Tibial nerve (tissue), 4 donors: ENCODE measurements at places on chromosomes 6 and 20. TPM values are rescaled to one million over a fixed set of nuclear protein-coding genes. Genes with fewer than 3 reads are reported as not detected.

DNA sequence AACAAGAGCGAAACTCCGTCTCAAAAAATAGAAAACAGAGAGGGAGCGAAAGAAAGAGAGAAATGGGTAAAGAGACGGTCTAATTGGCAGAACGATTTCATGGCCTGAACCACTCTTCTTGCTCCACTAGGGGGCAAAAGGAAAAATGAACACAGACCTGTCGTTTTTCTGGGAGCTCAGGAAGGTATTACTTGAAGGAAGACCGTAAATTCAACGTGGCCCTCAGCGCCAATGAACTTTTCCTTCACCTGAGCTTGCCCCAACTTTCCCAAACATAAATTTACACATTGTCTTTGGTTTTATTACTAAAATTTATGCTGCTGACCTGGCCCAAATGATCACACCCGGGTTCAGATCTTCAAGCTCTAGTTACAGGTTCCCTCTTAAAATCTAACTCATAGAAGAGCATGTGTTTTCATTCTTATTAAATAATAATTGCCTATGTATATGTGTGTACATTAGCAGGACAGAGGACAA, 67.3 kb downstream of the ATP9A start:
- H3K27me3 ChIP-seq = no peaks in the 10 kb centered on the region
- no peak overlapping the region for H3K4me3 ChIP-seq
- H3K36me3 ChIP-seq = no peaks in the 10 kb centered on the region
- no peak overlapping the region for H3K27ac ChIP-seq
- DNase-seq = peak; percentile 38

The DEFB119 gene
- total RNA-seq = not detected

The SOBP gene
- 6.0 TPM for total RNA-seq

DNA sequence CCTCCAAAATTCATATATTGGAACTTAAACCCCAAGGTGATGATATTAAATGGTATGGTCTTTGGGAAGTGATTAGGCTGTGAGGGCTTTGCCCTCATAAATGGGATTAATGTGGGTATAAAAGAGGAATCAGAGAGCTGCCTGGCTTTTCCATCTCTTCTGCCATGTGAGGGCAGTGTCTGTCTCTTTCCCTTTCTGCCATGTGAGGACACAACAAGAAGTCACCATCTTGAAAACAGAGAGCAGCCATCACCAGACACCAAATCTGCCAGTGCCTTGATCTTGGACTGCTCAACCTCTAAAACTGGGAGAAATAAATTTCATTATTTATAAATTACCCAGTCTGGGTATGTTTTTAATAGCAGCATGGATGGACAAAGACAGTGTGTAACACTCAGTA, 263.0 kb downstream of the PAX1 start:
- H3K27me3 ChIP-seq = no peaks in the 10 kb centered on the region
- no peak for DNase-seq
- H3K27ac ChIP-seq = no peak overlapping the region
- no peak overlapping the region for H3K4me3 ChIP-seq

DNA sequence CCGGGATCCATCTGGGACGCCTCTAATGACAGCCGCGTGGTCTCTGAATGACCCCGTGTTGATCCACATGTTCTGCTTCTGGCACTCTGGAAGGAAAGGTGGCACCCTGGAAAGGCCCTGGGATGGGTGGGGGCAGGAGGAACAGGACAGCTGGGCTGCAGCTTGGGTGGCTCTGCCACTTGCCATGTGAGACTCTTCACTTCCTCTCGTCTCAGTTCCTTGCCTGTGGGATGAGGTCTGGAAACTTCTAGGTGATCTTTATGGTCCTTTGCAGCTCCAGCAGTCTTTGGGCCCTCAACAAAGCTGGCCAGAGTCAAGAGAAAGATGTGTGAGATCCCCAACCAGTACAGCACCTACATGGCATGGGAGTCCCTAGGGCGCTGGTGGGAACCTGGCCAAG, 26.5 kb downstream of the PPP1R3G start:
- H3K27ac ChIP-seq = no peak overlapping the region
- no peaks in the 10 kb centered on the region for H3K27me3 ChIP-seq
- DNase-seq = no peak
- no peaks in the 10 kb centered on the region for H3K36me3 ChIP-seq
- no peaks in the 10 kb centered on the region for H3K4me1 ChIP-seq

- DNase-seq = no peak
- no peak overlapping the region for H3K27ac ChIP-seq
- no peaks in the 10 kb centered on the region for H3K27me3 ChIP-seq
- no peaks in the 10 kb centered on the region for H3K4me1 ChIP-seq
Measured at GRCh38 chr6:88441346-88441745, 275.2 kb upstream of the CNR1 start.

DNA sequence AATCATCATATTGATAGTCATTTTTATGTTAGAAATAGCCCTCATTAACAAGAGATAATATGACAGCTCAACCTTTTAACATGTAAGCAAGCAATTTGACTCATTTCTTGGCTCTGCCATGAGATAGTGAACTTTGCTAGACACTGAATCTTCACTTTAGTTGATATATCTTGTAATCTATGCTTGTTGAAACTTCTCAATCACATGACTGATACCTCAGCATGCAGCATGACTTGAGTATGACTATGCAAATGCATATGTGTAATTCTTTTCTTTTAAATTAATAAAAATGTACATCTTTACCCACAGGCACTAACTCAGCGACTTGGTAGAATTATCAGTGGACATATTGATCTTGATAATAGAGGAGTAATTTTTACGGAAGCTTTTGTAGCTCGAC, 6.6 kb downstream of the UFL1 start:
- H3K27me3 ChIP-seq = no peaks in the 10 kb centered on the region

DNA sequence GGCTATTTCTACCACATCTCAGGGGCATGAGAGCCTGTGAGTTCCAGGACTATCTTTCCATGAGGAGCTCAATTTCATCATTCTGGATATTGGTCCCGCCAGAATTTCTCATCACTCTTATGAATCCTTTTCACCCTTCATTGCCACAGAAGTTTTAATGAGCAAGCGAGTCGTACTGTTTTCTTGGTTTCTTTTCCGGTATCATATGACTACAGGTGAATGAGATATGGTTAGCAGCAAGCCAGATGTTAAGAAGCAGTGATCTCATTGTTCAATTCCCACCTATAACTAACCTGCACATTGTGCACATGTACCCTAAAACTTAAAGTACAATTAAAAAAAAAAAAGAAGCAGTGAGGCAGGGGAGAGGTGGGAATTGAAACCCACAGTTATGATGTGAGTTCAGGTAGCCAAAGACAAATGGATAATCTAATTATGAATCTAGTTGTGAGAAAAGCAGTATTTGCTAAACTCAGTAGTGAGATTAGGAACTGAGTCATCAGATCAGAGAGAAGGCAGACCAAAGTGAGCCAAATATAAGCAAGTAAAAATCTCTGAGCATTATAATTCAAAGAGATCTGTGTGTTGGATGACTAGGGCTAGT, 78.0 kb upstream of the ELOVL5 start:
- no peak for DNase-seq
- H3K4me1 ChIP-seq = no peaks in the 10 kb centered on the region
- no peaks in the 10 kb centered on the region for H3K36me3 ChIP-seq
- H3K27me3 ChIP-seq = no peaks in the 10 kb centered on the region
- H3K4me3 ChIP-seq = no peak overlapping the region

- no peaks in the 10 kb centered on the region for H3K4me1 ChIP-seq
- H3K27me3 ChIP-seq = no peaks in the 10 kb centered on the region
- H3K27ac ChIP-seq = no peak overlapping the region
- H3K36me3 ChIP-seq = no peaks in the 10 kb centered on the region
- no peak overlapping the region for H3K4me3 ChIP-seq
- DNase-seq = no peak
Measured at GRCh38 chr6:72689107-72689954, 67.5 kb downstream of the KCNQ5 start.

GRCh38 chr20:37439223-37439933, 81.7 kb upstream of the NNAT start:
- peaks cover 21% of the 10 kb centered on the region for H3K27me3 ChIP-seq
- no peak for DNase-seq
- H3K36me3 ChIP-seq = no peaks in the 10 kb centered on the region
- no peak overlapping the region for H3K27ac ChIP-seq
- H3K4me3 ChIP-seq = no peak overlapping the region
- H3K4me1 ChIP-seq = no peaks in the 10 kb centered on the region

DNA sequence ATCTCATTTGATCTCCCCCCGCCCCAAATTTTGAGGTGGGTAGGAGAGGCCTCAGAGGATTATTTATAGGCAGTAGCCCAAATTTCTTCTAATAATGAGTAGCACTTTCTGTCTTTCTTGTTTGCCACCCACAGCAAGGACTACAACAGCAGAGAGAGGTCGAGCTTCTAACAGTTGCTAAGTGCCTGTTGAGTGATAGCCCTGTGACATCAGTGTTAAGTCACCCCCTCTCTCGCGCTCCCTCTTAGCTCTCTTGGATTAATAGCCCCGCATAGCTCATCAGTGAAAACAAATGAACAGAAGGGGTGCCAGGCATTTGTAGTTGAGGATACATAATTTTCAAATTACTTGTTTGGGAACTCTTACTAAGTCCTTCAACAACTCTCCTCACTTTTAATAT, 3.5 kb downstream of the ANKRD60 start:
- H3K4me1 ChIP-seq = no peaks in the 10 kb centered on the region
- H3K27me3 ChIP-seq = peaks cover 3% of the 10 kb centered on the region
- H3K4me3 ChIP-seq = no peak overlapping the region
- H3K27ac ChIP-seq = no peak overlapping the region

- no peak overlapping the region for H3K27ac ChIP-seq
- no peaks in the 10 kb centered on the region for H3K27me3 ChIP-seq
- H3K36me3 ChIP-seq = no peaks in the 10 kb centered on the region
- no peaks in the 10 kb centered on the region for H3K4me1 ChIP-seq
Measured at GRCh38 chr6:163444077-163444476, 29.6 kb downstream of the QKI start.

The ACTL10 gene
- 3.8 TPM for total RNA-seq

- H3K27ac ChIP-seq = no peak overlapping the region
- H3K27me3 ChIP-seq = no peaks in the 10 kb centered on the region
- DNase-seq = no peak
- H3K36me3 ChIP-seq = no peaks in the 10 kb centered on the region
- no peak overlapping the region for H3K4me3 ChIP-seq
Measured at GRCh38 chr6:169177516-169178166, 76.0 kb downstream of the THBS2 start.

GRCh38 chr6:39518221-39518620, 195.7 kb upstream of the KCNK16 start:
- DNase-seq = no peak
- H3K4me1 ChIP-seq = no peaks in the 10 kb centered on the region
- H3K27ac ChIP-seq = no peak overlapping the region
- H3K36me3 ChIP-seq = no peaks in the 10 kb centered on the region

The MOCS1 gene
- total RNA-seq = 75.0 TPM

GRCh38 chr20:35049776-35050352, 42.7 kb downstream of the TRPC4AP start:
- no peak overlapping the region for H3K4me3 ChIP-seq
- H3K27me3 ChIP-seq = no peaks in the 10 kb centered on the region
- DNase-seq = no peak

DNA sequence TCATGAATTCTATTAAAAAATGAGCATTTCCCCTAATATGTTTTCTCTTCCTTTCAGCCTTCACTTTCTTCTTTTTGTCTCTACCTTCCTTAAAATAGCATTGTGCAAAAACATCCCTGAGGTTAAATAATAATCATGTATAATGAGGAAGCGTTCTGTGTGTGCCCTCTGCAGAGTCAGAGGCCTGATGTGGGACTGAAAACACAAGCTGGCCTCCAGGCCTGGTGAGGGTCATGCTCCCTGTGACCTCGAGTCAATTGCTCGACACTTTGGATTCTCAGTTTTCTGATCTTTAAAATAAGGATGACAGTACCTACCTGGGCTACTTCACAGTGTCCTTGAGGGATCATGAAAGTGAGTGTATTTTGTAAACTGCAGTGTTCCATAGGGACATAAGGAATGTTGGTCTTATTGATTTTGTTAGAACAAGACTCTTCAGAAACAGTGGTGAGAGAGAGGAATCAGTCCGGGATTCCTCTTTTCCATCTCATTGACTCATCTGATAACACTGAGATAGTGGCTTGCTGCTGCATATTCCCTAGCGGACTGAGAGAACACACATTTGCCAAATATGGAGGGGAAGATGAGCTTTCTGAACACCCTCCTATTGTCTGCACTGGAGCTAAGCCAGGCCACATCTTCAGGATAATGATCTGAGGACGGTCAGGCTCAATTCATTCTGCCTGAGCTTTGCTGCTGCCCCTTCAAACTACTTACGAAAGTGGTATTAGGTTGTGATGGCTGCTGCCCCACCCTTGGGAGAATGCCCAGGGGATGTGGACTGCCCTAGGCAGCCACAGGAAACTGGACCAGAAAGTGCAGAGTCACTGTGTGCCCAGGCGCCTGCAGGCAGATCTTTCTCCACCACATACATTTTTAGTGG, 39.6 kb upstream of the PDE7B start:
- DNase-seq = no peak
- no peak overlapping the region for H3K4me3 ChIP-seq
- H3K4me1 ChIP-seq = no peaks in the 10 kb centered on the region

DNA sequence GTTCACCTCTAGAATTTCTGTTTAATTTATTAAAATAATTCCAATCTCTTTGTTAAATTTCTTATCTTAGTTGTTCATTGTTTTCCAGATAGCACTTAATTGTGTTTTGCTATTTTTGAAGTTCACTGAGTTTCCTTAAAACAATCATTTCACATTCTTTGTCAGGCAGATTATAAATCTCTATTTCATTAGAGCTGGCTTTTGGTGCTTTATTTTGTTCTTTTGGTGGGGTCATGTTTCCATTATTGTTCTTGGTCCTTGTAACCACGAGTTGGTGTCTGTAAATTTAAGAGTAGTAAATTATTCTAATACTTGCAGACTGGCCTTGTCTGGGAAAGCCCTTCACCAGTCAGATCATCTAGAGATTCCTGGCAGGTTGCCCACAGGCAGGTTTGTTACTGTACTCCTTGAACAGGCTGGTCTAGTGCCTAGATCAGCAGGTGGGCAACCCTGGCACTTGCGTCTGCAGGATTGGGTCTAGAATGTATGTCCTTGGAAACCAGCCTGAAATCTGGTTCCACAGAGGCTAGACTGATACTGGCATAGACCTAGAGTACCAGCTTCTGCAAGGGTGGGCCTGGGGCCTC, 110.4 kb downstream of the ADGB start:
- H3K27ac ChIP-seq = no peak overlapping the region
- H3K4me1 ChIP-seq = no peaks in the 10 kb centered on the region
- H3K36me3 ChIP-seq = no peaks in the 10 kb centered on the region
- no peak overlapping the region for H3K4me3 ChIP-seq
- H3K27me3 ChIP-seq = no peaks in the 10 kb centered on the region
- DNase-seq = no peak

DNA sequence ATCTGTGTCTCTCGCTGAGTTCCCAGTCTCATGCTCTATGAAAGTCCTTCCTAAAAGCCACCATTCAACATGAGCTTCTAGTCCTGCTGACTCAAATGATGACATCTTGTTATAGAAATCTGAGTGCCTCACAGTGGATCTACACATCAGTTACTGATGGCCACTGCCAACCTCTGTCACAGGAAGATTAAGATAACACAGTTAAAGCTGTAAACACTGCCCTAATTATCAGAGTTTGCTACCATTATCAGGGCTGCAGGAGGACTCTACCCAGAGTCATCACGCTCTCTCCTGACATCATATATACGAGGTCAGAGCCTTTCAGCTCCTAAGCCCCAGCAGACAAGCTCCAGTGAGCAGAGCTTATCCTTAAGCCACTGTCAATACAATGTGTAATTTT, 63.2 kb downstream of the HIVEP2 start:
- no peak overlapping the region for H3K4me3 ChIP-seq
- no peaks in the 10 kb centered on the region for H3K36me3 ChIP-seq
- no peak for DNase-seq
- no peaks in the 10 kb centered on the region for H3K4me1 ChIP-seq
- H3K27ac ChIP-seq = no peak overlapping the region
- no peaks in the 10 kb centered on the region for H3K27me3 ChIP-seq
